ENCODE measurements at places on chromosomes 11 and 22.
A peak's percentile ranks its signal among the peaks of the same experiment; 100 is the strongest.

GRCh38 chr11:2443881-2444820, at the start of gene TRPM5:
Gene TRPM5, minus strand, starts transcription at chr11:2444514. Its CDS starts 21,478 bp downstream, at chr11:2423036.
- DNase-seq, result no peak

DNA sequence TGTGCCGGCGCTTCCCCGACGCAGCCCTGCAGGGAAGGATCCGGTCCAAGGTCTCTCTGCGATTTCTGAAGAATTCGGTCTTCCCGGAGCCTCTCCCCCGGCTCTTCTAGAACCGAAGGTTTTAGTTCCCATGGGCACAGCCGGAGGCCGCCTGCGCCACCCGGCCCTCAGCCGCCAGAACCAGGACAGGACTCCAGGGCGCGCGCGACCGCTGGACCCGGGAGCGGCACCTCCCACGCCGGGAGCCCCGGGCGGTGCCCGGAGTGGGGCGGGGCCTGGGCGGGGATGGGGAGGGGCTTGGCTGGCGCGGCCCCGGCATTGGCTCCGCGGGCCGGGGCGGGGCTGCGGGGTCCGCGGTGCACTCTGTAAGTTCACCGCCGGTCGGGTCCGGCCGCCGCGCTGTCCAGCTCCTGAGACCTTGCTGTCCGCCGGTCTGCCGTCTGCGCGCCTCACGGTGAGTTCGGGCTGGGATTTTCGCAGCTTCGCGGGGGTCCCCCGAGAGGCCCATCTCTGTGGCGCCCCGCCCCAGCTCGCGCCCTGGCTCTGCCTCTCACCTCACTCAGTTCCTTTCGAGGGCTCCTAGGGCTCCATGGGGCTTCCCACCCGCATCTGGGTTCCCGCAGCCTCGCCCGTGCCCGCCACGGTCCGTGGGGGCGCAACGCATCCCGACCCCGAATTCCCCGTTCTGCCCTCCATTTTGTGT, at the start of gene CDC42EP2:
CDC42EP2 (plus strand) TSS at position 366 of the 703 bp plus-strand sequence. CDS start 6,033 bp downstream, outside the sequence.
- peak; percentile 84 for DNase-seq

DNA sequence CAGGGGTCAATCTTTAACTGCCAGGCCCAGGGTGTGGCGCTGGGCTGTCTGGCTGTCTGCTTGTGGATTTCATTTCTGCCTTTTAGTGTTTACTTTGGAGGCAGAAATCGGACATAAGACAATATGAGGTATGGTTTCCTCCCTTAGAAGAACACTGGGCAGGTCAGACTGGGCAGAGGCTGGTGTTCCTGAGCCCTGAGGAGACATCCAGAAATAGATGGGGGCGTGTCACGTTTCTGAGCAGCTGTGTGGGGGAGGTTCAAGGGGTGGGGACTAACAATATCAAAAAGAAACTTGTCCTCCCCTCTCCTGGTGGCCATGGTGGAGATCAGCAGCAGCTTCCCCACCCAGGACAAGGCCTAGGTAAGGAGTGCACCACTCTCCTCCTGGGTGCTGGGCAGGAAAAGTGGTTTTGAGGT, at the start of gene ART1:
ART1 (plus strand) TSS at position 312 of the 419 bp plus-strand sequence. CDS start 14,086 bp downstream, outside the sequence.
- DNase-seq, result no peak

DNA sequence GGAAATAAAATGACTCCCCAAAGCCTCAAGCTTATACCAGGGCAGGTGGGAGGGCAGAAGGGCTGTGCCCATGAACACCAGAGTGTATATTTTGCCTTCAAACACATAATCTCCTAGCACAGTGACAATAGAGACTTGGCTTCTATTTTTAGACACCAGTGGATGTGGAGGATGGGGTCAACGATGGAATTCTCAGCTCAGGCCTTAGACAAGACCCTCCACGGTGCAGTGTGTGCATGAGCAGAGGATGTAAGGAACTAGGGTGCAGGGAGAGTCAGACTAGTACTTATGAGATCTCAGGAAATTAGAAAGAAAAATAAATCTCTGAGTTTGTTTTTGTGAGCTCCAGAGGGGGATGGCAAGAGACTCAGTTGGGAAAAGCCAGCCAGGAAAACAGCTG, 113.6 kb upstream of the CADM1 start:
- DNase-seq, result no peak

- DNase-seq, result no peak
These were observed 404.5 kb downstream of the INSC start for GRCh38 chr11:15519124-15519791.

DNA sequence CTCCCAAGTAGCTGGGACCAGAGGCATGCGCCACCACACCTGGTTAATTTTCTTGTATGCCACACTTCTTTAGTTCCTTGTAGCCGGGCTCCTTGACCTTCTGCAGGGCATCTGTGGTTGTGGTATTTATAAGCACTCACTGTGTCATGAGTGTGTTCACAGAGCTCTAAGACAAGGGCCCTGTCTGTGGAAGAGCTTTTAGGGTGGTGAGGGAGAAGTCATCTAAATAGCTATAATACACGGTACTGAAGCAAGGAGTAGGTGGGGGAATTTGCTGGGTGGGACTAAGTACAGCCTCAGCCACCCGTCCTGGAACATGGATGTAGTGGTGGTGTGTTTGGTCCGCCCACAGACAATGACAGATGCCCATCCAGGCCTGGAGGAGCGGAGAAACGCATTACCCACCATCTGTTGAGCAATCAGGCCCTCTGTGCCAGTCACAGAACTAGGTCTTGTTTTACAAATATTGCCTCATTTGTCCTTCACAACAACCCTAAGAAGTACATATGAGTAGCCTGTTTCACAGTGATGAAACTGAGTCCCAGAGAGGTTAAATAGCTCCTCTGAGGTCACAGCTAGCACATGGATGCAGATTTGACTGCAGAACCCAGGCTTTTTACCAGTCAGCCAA, 10.1 kb downstream of the ACO2 start:
- DNase-seq, result no peak

GRCh38 chr22:26484360-26484706, 656 bp downstream of the SRRD start:
- DNase-seq, result no peak

DNA sequence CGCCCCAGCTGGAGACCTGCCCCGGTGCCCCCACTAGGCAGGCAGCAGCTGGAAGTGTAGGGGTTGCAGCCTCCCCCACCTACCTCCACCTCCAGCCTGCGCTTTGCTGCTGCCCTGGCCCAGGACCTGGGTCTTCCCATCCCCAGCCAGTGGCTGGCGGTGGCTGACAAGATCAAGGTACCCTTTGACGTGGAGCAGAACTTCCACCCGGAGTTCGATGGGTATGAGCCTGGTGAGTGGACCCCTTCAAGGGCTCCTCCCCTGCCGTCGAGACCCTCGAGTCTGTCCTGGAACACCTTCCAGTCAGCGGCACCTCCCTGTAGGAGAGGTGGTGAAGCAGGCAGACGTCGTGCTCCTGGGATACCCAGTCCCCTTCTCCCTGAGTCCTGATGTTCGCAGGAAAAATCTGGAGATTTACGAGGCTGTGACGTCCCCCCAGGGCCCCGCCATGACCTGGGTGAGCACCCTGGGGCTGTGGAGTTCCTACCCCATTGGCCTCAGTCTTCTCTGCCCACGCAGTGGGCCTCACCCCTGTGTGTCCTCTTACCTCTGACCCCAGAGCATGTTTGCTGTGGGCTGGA, 4.4 kb downstream of the PGGHG start:
- no peak for DNase-seq

- no peak for DNase-seq
These were observed 186.5 kb upstream of the NAV2 start for GRCh38 chr11:19526119-19526518.

DNA sequence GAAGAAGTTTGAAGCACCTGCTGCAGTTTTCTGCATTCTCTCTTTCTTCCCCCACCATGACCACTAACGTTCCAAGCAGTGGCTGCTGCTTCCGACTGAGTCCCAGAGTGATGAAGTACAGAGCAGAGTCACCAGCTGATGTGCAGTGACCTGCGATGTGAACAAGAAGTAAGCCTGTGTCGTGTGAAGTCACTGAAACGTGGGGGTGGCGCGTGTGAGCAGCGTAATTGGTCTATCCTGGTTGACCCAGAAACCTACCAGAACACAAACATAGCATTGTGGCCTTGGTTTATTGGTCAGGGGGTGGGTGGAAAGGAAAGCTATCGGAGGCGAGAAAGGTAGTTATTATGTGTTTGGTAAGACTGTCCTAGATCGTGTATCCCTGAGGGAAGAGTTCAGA, 3.5 kb downstream of the KRTAP5-7 start:
- peak; percentile 34 for DNase-seq

DNA sequence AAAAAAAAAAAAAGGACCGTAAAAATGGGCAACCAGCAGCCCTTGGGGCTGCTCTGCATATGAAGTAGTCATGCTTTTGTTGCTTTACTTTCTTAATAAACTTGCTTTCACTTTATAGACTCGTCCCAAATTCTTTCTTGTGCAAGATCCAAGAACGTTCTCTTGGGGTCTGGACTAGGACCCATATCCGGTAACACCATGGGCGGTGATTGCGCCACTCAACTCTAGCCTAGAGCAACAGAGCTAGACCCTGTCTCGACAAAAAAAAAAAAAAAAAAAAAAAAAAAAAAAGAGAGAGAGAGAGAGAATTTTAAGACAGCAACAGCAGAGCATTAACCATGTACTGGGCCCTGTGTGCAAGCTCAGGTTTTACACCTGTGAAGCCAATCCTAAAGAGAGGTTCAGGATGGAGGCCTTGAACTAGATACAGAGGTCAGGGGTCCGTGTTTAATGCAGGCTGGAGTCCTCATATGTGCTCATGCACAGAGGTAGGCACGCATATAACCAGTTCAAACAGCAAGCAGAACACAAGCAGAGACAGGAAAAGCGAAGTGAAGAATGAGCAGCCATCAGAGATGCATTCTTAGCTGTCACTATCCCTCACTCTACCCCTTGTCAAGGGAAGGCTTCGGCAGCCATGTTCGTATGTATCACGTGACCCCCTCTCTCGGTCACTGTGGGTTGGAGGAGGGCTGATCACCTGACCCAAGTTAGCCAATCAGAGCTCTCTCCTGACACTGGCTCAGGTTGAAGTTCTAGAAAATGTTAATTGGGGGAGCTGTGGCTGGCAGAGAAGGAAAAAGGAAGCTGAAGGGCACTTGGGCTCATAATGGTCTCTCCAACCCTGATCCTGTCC, 16.7 kb upstream of the SYT12 start:
- no peak for DNase-seq

DNA sequence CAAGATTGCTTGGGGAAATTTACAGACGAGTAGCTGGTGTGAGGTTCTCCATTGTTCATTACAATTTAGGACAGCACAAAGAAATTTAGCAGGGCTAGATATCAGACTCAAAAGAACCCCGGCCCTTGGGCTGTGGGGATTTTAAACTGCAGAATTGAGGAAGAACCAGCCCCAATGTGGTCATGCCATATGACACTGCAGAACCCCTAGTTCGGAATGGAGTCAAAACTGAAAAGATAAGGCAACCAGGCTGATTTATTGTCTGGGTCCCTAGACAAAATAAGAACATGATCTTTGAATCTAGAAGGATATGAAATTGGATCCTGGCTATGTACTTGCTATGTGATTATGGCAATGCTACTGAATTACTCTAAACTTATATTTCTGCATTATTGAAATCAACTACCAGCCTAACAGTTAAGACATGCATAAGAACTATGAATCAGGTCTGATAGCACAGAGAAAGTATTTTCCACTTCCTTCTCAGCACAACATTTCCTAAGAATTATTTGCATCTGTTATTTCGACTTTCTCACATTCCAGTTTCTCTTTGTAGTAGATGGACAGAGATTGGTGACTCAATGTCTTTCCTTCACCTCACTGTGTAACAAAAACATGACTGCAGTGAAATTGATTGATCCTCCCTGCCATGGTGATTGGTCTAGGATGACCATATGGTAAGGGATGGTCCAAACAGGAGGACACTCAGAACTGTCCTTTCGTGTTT, 13.2 kb downstream of the MMP3 start:
- no peak for DNase-seq

GRCh38 chr22:44530569-44530968, 32.5 kb upstream of the RTL6 start:
- DNase-seq, result no peak

DNA sequence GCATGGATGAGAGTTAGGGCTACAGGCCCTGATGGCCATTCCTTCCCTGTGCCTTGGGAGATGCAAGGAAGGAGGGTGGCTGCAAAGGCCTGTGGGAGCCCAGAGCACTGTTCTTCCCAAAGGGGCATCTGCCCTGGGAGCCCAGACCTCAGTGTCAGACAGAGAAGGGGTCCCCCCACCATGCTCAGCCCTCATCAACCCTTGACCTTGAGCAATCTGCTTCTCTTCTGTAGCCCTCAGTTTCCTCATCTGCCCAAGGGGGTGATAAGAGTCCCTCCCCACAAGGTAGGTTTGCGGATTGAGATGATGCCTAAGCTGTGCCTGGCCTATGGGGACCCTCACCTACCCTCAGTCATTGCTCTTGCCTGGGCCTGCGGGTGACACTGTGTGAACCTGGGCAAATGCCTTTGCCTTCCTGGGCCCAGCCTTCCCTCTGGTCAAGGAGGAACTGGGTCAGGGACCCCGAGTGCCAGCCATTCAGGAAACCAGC, 47.5 kb downstream of the IGLL5 start:
- DNase-seq, result no peak

DNA sequence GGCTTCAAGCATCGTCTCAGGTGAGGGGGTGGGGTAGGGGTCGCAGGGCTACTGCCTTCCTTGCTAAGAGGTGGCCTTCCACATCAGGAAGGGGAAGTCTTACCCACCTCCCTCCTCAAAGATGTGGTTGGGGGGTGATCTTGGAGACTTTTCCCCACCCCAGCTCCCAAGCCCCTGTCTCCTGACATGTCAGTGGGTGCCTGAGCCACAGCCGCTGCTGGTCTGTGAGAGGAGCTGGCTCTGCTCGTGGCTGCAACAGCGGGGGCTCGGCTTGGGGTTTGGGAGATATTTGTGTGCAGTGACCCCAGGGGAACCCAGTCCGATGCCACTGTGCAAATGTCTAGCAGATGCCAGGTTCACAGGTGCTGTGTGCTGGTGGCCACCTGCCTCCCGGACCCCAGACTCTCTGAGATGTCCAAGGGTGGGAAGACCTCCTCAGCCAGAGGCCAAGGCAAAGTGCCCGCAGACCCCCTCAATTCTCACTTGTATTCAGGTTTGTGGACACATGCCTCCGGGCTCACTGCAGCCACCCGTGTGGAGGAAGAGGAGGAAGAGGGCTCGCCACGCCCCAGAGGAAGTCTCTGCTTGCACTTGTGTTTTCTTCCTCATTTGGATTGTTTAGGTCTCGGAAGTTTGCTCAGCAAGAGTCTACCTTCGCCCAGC, 1.9 kb downstream of the KCNQ1 start:
- no peak for DNase-seq

DNA sequence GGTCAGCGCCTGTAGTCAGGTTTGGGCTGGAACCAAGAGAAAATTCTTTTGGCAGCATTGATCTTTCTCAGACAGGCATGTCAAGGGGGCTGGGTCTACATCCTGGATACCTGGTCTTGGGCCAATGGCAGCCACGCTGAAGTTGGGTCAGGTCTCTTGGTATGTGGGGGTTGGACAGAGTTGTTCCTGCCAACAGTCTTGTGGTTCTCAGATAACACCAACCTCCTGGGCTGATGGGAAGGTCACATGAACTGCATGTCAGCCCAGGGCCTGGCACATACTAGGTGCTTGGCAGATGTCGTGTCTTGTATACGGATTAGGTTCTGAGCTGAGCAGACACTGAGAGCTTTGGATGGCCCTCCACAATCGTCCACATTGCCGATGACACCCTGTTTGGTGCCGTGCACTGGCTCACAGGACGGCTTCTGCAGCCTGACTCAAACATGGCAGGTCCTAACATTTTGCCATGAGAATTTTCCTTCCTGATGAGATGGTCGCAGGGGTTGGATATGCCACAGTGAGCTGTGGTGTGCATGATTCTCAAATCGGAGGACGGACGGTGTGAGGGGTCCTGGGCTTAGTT, 42.0 kb downstream of the FBLN1 start:
- no peak for DNase-seq

GRCh38 chr11:90288212-90288821, 65.5 kb upstream of the CHORDC1 start:
- DNase-seq, result peak; percentile 23

GRCh38 chr11:119361941-119362725, 15.6 kb upstream of the MFRP start:
- no peak for DNase-seq

- no peak for DNase-seq
These were observed 8.2 kb upstream of the HSPA8 start for GRCh38 chr11:123069908-123070821.
